T-helper 1 cell (primary cell): ENCODE measurements at places on chromosomes 5 and 9.

GRCh38 chr5:55601204-55601618 is 66.4 kb upstream of the PLPP1 start:
- DNase-seq, result no peak

- DNase-seq, result no peak
Observed at GRCh38 chr5:139895647-139896046, 100.0 kb downstream of the PSD2 start.

DNA sequence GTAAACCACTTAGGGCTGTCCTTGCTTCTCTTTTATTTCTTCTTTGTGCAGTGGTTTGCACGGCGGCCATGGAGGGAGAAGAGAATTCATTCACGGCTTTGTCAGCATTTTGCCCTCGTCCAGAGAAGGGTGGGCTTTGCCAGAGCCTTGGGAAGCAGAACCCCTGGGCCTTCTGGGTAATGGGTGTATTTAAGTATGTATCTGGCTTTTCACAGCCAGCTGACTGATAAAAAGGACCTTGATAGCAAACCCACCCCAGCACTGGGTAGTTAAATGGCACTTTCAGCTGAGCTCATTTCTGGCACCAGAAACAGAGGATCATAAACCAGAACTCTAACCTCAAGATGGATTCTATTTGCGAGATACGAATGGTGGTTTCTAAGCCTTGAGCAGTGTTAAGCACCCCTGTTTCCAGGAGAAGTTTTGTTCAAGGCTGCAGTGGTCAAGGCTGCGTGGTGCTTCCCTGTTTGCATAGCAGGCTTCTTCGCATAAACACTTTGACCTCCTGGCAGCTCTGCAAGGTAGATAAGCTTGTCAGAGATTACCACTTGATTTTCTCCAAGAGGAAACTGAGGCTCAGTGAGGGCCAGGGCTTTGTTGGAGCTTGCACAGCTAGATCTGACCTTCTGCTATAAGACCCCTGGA is 441.6 kb upstream of the KLF4 start:
- no peak for DNase-seq

DNA sequence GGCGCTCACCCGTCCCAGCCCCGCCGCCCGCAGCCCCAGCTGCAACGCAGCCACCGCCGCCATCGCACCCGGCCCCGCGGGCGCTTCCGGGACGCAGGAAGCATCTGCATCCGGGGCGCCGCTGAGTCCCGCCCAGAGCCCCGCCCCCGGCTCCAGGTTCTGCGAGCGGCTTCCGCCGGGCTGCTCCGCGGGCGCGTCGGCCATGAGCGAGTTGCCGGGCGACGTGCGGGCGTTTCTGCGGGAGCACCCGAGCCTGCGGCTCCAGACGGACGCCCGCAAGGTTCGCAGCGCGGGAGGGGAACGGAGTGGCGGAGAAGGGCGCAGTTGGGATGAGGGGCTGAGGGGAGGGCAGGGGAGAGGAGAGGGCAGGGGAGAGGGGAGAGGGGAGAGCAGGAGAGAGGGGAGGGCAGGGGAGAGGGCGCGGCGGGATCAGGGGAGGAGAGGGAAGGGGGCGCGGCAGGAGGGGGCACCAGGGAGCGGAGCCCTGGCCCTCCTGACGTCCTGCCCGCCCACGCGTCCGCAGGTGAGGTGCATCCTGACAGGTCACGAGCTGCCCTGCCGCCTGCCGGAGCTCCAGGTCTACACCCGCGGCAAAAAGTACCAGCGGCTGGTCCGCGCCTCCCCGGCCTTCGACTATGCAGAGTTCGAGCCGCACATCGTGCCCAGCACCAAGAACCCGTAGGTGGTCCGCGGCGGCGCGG is at the start of the genes SURF1 and SURF2:
Gene SURF1, minus strand, starts transcription at position 97 of the 701 bp plus-strand sequence. Its CDS starts 34 bp downstream, at position 63.
Gene SURF2, plus strand, starts transcription at position 160 of the 701 bp plus-strand sequence. Its CDS starts 43 bp downstream, at position 203.
- DNase-seq, result peak; percentile 86

DNA sequence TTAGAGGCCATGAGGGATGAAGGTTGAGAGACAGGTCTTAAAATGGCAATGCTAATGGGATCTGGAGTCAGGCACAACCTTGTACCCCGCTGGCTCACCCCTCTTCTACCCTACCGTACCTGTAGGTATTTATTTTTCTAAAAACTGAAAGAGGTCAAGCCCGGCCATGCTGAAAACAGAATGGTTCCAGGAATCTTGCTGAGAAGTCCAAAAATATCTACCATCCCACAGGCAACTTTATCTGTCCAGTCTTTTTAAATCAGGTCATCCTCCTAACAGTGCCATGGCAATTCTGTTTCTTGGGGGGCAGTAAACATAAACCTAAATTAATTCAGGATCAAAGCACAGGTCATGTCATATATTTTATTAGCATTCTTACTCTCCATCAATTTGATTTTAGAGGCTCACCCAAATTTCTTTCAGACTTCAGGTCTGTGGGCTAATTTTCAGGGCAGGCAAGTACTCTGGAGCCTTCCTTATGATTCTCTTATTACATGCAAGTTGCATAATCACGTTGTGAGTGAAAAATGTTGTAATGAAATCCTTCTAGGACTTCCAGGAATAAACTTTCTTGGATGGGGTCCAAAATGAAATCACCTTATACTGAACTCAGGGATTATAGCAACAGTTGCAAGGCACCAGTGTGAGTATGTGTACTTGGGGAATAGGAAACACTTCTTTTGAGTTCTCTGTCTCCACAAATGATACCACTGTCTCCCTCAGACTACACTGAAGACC is 102.7 kb upstream of the NREP start:
- DNase-seq, result no peak

DNA sequence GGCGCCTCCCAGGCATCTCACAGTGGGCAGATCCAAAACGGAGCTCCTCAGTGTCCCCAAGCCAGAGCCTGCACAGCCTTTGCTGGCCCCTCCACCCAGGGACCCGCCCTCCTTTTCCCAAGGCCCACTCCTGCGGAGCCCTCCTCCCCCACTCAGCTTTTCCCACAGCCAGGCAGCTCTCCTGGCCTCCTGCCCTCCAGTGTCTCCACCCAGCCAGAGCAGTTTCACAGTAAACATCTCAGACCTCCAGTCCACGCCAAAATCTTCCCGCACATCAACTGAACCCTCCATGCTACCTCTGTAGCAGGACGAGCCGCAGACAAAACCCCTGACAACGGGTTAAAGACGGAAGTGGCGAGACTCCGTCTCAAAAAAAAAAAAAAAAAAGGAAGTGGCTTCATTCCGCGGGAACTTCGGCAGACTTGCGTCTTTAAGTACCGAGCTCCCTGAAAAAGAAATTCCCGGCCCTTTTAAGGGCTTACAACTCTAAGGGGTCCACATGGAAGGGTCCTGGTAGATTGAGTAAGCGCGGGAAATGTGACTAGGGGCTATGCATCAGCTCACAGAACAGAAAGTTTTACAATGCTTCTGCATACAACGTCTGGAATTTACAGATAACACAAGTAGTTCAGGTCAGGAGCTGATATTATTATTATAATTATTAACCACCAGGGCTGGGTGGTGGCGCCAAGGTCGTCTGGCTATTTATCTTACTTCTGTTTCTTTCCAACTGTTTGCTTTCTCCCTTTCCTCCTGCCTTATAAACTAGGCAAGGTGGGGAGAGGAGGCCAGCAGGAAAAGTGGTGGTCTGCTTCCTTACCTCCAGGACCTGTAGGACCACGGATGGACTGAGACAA is 11.4 kb upstream of the GRIN1 start:
- no peak for DNase-seq

GRCh38 chr9:88237991-88238571 is 99.8 kb upstream of the SPATA31C2 start:
- DNase-seq, result peak; percentile 1

GRCh38 chr5:6572086-6572824 is 60.6 kb downstream of the NSUN2 start:
- no peak for DNase-seq

GRCh38 chr5:172640822-172641358 is at the start of gene NEURL1B:
Gene NEURL1B (plus strand): TSS chr5:172641263. CDS start chr5:172641407, 144 bp downstream.
- DNase-seq, result no peak

- DNase-seq, result peak; percentile 43
Observed at GRCh38 chr9:27528076-27528885, 1.3 kb downstream of the MOB3B start.

DNA sequence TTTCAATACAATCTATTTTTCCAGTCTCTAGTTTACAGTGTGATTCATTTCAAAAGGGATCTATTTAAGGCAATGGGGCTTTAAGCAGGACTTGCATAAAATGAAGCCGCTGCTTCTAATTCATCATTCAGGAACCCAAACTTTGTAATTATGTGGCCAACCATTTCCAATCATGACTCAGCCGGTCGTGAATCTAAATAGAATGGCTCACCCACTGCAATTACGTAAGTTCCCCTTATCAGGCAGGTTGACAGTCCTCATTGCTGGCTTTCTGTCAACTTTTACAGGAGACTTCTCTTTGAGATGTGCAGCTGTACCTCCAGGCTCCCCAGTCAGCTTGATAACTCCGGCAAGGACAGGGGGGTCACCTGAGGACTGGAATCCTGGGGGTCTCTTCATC is 152.8 kb upstream of the DAP start:
- no peak for DNase-seq

GRCh38 chr9:88308831-88309560 is 79.2 kb upstream of the SPIN1 start:
- no peak for DNase-seq

GRCh38 chr9:223152-223551 is 8.5 kb downstream of the DOCK8 start:
- no peak for DNase-seq

- no peak for DNase-seq
Observed at GRCh38 chr5:123086376-123087055, 2.5 kb upstream of the PRDM6 start.

- peak; percentile 2 for DNase-seq
Observed at GRCh38 chr9:85900504-85901201, 40.3 kb upstream of the NAA35 start.

GRCh38 chr5:176890455-176891330 is 8.5 kb downstream of the HK3 start:
- DNase-seq, result no peak

- no peak for DNase-seq
Observed at GRCh38 chr9:4904322-4905134, 80.5 kb upstream of the JAK2 start.

DNA sequence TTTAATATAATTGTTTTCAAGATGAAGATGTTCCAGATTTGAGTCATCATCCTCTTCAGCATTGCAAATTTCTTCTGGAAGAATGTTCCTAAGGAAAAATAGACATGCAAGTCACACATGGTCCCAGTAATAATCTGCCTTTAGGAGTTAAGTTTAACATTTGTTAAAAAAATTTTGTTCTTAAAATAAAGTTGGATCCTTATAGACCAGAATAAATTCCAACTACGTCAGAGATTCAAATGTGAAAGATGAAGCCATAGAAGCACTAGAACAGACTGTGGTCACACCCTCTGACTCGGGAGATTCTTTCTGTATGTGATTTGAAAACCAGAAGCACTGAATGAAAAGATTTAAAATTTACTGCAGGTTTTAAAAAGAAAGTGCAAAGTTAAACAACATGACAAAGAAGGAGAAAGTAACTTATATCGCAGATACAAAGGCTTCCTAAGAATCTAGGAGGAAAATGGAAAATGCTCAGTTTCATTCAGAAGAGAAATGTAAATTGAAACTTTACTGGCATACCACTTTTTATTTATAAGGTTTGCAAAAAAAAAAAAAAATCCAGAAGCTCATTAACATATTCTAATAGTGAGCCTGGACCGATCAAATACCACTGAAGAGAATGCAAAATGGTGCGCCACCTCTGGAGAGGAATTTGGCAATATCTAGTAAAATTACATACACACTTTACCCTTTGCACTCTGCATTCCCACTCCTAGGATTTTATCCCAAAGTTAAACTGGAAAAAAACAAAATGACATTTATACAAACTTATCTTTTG is 14.3 kb upstream of the ASPN start:
- no peak for DNase-seq

DNA sequence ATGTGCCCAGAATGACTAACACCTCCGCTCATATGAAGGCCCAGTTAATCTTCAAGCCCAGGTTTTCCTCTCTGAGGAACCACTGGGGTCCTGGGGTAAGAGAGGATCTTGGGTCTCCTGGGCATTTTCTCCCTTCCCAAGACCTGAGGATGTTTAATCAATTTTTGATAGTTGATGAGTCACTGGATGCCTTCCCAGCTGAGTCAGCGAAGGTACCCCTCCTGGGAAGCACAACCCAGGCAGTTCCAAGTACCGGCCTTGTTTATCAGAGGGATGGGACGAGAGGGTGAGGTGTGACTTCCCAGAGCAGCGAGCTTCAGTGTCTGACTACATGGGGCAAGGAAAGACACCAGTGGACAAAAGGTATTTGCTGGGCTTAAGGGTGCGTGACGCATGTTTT is 119.6 kb upstream of the IL12B start:
- no peak for DNase-seq

DNA sequence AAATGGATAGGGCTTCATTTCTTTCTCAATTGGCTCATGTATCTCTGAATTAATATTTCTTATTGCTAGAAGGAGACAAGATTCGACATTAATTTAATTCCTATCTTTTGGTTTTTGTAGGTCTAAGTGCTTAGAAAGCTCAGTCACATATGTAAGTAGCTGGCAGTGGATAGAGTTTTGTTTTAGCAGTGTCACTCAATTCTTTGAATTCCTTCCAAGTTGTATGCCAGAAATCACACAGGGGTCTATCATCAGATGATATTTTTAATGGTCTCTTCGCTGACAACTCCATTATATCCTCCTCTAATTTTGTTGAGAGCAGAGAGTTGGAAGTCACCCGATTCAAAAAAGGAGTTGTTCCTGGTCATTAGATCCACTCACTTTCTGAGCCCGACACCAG is 82.7 kb downstream of the AMBP start:
- DNase-seq, result no peak

GRCh38 chr9:131529597-131530545 is 1.2 kb downstream of the UCK1 start:
- DNase-seq, result no peak

- no peak for DNase-seq
Observed at GRCh38 chr5:149757197-149757947, 27.3 kb downstream of the PPARGC1B start.

GRCh38 chr5:80399526-80400239 is 8.2 kb upstream of the ZFYVE16 start:
- peak; percentile 28 for DNase-seq

GRCh38 chr9:126604059-126605055 is 9.4 kb upstream of the LMX1B start:
- no peak for DNase-seq

DNA sequence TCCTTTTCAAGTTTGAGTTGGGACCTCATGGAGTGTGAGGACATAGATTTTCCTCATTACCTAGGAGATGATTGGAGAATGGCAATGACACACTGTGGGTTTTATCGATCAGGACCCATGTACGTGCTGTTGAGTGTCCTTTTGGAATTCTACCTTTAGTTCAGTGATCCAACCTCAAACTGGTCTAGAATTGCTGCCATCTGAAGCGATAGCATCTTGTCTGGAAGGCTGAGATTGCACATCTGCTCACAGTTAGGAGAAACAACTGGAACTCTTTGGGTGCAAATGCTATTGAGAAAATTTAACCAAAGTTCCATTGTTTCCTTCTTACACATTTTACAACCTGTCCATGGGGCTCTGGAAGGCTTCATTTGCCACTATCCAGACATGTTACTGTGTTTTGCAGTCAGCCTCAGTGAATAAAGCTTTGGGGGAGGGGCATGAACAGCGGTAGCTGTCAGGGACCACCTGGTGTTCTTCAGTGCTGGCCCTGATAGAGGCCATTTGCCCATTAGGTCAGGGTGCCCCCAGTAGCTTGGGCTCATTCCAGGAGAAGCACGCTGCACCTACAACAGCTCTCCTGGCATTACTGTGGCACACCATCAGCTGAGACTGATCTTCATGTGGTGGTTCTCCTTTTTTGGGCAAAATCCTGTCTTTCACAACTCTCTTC is 123.1 kb downstream of the PDE8B start:
- DNase-seq, result no peak
